Stimulated activated CD8-positive, alpha-beta memory T cell treated with anti-CD3 and anti-CD28 coated beads, Interleukin-7, amount 100 ng/mL, for 1 hour (primary cell): ENCODE measurements at places on chromosomes 6 and 20.

GRCh38 chr6:156988276-156989158 lies 211.3 kb downstream of the ARID1B start:
- DNase-seq: no peak

DNA sequence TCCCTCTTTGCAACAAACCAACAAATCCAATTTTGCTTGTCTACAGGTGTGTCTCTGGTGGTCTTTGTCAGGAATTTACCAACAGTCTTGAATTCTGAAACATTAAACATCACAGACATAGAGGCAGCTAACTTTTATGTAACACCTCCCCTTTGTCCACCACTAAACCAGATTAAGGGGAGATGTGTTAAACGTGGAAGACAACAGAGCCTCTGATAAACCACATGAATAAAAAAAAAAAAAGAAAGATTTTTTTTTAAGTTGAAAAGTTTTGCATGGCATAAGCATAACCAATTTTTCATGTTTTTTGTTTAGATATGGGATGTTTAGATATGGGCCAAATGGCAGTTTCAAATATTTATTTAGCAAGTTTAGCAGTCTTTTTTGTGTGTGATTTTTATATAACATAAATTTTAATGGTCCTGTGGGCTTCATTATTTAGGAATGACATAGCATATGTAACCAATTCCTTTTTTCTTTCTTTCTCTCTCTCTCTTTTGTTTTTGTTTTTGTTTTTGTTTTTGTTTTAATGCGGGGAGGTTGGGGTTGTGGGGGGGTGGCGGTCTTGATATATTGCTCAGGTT lies 60.7 kb upstream of the BTN3A2 start:
- DNase-seq: no peak

- DNase-seq: no peak
Measured at GRCh38 chr6:1904466-1904799, 294.7 kb downstream of the FOXC1 start.

GRCh38 chr6:46893648-46894047 lies 28.1 kb downstream of the ADGRF5 start:
- DNase-seq: no peak

- no peak for DNase-seq
Measured at GRCh38 chr20:51623255-51623654, 80.7 kb upstream of the NFATC2 start.

- no peak for DNase-seq
Measured at GRCh38 chr20:51128198-51128597, 105.3 kb upstream of the KCNG1 start.

GRCh38 chr6:34964564-34964963 lies 75.5 kb downstream of the ANKS1A start:
- no peak for DNase-seq

DNA sequence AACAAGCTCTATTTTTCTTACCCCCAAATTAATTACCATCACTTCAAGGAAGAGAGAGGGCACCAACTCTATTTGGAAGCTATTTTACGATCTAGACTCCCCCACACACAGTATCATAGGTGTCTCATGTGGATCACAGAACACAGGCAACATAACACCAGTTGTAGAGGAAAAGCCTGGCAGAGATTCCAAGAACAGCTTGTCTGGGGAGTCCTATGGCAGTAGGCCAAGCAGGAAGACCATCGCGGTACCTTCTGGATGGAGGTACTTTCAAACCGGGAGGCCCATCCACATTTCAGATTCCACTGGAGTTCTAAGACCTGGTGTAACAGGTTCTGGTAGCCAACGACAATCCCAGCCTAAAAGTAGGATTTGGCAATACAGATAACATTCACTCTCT lies 37.6 kb upstream of the SPDEF start:
- DNase-seq: no peak

DNA sequence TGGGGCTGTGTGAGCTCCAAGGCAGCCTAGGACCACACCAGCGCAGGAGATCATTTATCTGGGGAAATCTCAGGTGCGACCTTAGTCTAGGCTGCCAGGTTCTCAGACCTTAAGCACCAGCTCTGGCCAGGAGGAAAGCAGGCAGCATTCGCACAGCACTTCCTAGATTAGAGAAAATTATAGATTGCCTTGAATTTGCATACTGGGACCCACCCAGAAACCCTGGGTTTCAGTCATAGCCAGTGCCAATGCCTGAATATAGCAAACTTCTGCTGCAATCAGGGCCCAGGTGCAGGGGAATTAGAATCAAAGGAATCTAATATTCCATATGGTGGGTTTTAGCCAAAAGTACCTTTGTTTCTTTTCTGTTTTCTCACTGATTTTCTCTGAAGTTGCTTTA lies 204.3 kb upstream of the CST7 start:
- no peak for DNase-seq

- DNase-seq: no peak
Measured at GRCh38 chr6:7544597-7544996, 3.1 kb downstream of the DSP start.

DNA sequence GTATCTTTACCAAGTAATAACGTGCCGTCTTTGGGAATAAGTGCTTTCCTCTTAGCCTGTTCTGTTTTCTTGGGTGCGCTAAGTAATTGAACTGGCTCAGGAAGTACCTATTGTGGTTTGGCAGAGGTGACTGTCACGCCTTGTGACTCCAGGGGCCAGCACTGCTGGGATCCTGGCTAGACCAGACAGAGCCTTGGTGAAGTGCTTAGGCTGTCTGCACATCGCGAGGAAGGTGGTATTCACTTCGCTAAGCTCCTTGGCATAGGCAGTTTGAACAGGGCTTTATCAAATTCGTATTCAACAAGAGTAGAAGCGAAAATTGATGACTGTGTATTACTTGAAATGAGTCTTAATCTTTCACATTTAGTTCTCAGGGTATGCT lies 17.6 kb downstream of the PRDM1 start:
- DNase-seq: no peak

DNA sequence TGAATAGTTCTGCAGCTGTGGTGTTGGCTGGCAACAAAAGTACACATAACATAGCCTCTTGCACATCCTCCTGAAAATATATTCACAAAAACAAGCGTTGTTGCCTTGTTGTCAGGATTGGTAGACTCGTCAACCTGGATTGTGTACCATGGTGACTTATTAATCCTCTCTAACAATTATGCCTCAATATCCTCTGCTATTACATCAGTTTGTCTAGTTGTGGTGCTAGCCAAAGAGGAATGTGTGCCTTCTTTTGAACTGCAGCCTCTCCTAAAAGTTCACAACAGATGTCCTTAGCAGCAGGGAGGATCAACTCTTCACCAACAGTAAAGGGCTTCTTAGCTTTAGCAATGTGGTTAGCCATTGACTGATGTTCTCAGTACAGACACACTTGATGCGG lies 3.6 kb upstream of the SF3B5 start:
- no peak for DNase-seq
